ENCODE measurements at places on chromosomes 2 and 18.

- DNase-seq: no peak
Observed at GRCh38 chr18:61831071-61831470, 61.7 kb downstream of the RNF152 start.

GRCh38 chr2:71941726-71942525, 205.7 kb downstream of the CYP26B1 start:
- no peak for DNase-seq

DNA sequence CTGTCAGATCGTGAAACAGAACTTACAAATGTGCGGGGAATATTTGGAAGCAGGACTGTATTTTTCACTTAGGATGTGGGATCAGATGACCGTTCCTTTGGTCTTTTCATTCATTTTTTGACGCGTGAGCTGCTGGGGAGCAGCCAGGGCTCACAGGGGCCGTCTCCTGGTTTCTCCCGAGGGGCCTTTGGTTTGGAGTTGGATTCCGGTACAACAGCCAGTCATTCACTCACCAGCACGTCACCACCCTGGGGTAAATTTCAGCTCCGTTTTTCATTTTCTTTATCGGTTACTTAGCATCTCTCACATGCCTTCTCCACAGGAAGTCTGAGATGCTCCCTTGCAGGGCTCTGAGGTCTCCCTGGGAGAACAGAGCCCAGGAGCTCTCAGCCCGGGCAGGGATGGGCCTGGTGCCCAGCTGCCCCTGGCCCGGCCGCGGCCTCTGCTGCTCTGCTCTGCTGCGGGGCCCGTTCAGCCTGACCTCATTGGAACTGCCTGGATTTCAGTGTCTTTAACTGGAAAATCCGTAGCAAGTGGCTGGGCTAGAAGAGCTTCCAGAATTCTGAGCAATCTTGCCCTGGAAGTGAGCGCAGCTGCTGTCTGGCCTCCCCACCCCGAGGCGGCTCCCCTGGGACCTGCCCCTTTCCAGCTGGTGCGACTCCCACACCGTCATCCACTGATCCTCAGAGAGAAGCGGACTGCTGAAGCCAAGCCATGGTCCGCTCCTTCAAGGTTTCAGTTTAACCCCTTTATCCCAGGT, 335.6 kb downstream of the EIPR1 start:
- DNase-seq: peak; percentile 23

GRCh38 chr2:172834881-172835280, 99.2 kb downstream of the RAPGEF4 start:
- peak; percentile 70 for DNase-seq

DNA sequence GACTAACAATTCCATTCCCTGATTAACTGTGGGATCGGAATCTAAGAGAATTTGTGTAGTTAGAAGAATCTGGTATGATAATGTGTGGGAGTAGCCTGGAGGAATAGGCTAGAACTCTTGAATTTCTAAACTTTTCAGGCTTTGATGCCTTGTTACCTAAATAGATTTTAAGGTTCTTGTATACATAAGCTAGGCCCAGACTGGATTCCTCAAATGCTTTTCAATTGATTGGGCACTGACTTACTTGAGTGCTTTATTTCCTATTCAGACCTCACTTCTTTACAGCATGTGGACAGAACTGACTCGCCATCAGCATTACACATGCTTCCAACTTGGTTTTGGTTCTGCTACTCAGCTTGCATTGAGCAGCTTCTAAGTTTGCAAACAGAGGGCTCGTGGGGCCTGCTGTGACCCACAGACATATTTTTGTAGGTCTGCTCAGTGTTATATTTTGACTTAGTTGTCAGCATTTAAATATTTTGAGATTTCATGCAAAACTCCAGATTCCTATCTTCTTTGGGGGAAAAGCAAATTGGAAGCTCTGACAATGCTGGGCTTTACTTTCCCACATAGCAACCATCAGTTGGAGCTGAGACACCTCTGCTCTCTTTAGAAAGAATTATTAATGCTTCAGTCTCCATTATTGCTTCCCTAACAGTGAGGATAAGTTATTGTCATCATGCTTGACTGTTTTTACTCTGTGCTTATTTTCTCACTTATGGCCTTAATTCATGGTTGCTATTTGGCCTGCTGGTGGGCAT, 5.7 kb downstream of the PARD3B start:
- no peak for DNase-seq

DNA sequence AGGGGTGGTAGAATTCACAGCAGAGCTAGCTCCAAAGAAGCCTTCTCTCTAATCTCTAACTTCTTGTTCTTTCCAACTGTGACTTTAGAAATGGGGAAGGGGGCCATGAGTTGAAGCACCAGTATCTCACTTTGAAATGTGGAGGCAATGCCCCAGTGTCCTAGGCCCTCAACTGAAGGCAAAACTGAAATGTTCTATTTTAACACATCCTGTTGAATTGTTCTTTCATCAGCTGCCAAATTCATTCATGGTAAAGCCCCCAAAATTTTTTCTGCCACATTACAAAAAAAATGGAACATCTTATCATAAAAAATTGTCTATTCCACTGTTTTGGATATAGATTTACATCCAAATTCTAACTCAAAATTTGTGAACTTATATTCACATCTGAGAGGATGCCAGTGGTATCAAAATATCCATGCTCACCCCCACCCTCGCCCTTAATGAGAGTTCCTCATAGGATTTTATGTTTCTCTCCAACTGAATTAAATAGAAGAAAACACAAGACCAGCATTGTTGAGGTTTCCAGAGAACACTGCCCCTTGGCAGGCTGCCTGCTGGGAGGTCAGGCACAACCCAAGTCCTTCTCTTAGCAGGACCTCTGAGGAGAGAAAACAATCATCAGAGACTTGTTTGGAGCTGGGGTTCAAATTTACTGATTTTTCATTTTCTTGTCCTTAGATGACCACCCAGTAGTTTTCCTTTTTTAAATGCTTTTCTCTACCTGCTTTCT, 147.4 kb upstream of the PGAP1 start:
- DNase-seq: no peak

DNA sequence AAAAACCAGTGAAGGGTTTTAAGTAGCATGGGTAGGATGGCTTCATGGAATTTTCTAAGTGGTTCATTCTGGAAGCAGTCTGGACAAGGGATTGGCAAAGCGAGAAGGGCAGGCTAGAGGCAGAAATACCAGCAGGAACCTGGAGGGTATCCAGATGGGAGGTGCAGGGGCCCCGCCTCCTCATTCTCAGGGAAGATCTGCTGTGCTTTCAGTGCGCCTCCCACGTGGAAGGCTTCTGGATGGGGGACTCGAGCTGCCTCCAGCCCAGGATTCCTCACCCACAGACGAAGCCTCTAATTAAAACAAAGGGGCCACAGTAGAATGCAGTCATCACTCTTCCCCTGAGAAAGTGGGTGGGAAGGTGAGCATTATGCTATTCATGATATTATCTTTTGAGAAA, 79.8 kb downstream of the VSNL1 start:
- no peak for DNase-seq

DNA sequence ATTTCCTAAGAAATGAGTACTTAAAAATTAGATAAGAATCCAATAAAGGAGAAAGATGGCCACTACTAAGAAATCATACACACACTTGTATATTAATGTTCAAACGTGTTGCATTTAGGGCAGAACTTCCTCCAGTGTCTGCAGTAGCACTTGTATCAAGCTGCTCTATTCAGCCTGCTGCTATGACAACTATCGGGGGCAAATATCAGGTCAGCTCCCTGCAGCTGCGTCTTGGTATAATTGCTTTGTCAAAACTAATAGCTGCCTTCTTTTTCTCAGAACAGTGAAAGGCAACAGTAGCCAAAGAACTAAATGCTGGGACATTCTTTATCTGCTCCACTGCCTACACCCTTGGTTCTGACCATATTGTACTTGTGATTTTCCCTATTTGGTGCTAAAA, 300.7 kb downstream of the NOL4 start:
- no peak for DNase-seq

- DNase-seq: no peak
Observed at GRCh38 chr2:196767101-196767500, 32.4 kb downstream of the GTF3C3 start.

DNA sequence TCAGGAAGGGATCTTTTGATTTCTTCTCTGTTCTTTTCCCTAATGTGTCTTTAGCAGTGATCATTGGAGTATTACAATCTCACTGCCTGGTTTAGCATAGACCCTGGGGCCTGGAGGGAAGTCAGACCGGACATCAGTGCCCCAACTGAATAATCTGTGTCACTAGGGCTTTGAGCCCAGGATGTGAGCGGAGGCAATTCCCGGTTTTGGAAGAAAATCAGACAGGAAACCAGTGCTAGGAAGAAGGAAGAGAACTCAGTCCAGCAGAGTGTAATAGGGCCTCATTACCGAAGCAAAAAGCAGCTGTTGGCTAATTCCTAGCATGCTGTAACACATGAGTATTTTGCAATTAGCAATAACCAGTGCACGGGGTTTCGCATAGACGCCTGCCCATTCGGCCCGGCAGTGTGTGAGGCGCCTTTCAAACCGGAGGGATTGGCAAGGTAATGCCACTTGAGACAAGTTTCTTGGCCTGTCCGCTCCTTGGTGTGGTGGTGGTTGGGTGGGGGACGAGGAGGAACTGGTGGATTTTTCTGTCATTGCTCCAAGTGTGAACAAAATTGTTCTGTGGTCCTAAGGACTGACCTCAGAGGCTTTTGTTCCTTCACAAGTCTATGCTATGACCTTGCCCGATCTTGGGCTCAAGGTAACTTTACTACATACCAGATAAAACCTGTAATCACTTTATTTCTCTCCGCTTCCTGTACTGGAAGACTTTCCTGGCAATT, 2.8 kb downstream of the FOSL2 start:
- DNase-seq: no peak

DNA sequence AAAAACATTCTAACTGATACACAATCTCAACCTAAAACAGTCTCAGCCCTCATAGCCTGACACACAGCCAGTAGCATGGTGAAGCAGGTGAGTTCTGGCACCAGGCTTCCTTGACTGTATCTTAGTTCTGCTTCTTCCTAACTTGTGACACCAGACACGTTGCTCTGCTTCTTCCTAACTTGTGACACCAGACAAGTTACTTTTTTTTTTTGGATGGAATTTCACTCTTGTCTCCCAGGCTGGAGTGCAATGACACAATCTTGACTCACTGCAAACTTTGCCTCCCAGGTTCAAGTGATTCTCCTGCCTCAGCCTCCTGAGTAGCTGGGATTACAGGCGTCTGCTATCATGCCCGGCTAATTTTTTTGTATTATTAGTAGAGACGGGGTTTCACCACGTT, 6.7 kb upstream of the ATG16L1 start:
- no peak for DNase-seq

- no peak for DNase-seq
Observed at GRCh38 chr2:159715451-159715850, 3.1 kb downstream of the MARCHF7 start.

- DNase-seq: no peak
Observed at GRCh38 chr18:46464926-46465655, 191.9 kb downstream of the LOXHD1 start.

DNA sequence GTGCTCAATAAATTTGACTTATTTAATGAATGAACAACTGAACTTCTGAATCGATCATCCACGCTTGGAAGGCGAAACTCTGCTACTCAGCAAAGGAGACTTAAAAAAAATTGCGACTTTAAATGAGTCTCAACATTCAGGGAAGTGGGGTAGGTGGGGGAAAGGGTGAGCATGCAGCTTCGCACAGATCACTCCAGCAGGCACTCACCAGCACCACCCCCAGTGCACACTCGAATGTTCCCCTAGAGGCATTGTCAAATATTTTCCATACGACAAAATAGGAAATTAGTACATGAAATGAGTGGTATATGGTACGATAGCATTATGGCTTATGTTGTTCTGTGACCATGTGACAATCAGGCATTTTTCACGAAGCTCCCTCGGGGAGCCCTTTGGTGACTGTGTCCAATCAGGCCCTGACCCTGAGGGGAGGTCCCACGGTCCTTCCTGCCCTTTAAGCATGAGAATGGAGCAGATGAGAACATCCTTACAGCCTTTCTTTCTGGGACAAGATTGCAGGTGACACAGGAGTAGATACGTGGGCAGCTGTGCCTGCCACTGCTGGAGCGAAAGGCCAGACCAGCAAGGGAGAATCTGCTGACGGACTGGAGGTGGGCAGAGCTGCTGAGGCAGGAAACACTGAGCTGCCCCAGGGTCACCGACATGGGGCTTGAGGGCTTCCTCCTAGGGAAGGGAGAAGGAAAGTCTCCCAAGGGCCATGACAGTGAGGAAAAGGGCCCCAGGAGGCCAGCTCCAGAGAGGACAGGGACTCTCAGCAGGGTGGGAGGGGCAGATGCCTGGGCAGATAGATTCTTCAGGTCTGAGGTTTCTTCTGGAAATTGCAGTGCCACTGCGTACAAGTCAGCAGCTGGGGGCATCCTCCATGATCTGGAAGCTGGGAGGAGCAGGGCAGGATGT, 101.3 kb upstream of the ID2 start:
- no peak for DNase-seq

DNA sequence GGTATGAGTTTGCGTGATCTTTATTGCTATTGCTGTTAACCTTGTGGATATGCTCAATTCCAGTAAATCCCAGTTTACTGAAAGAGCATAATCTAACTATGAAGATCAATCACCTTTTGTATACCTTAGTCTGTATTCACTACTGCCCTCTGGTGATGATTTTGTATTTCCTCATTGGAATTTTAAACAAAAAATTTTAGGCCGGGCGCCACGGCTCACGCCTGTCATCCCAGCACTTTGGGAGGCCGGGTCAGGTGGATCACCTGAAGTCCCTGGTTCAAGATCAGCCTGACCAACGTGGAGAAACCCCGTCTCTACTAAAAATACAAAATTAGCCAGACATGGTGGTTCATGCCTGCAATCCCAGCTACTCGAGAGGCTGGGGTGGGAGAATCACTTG, 5.1 kb downstream of the COMMD1 start:
- DNase-seq: no peak

GRCh38 chr2:112583497-112584133, 794 bp upstream of the CHCHD5 start:
- no peak for DNase-seq

DNA sequence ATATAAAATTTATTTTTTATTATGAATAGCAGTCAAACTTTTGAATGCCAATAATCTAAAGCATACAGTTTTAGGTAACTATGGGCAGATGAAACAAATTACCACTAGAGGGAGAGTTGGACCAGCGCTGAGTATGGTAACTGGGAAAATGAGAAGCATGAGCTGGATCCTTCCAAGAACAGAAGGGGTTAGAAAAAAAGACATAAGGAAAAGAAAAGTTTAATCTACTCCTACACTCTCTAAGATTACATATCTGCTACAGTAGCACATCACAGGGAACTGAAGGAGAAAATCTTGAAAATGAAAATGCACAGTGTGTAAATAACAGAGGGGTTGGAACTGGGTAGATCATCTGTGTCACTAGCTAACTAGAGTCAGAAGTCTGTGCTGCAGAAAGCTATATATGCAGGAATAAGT, 15.5 kb downstream of the REG3G start:
- peak; percentile 8 for DNase-seq

GRCh38 chr2:209501579-209501978, 77.7 kb downstream of the MAP2 start:
- no peak for DNase-seq
